ENCODE measurements at places on chromosomes 1 and 21.
A peak's percentile ranks its signal among the peaks of the same experiment; 100 is the strongest.

GRCh38 chr1:116375887-116376728 is 3.1 kb downstream of the ATP1A1 start:
- peak; percentile 14 for DNase-seq

DNA sequence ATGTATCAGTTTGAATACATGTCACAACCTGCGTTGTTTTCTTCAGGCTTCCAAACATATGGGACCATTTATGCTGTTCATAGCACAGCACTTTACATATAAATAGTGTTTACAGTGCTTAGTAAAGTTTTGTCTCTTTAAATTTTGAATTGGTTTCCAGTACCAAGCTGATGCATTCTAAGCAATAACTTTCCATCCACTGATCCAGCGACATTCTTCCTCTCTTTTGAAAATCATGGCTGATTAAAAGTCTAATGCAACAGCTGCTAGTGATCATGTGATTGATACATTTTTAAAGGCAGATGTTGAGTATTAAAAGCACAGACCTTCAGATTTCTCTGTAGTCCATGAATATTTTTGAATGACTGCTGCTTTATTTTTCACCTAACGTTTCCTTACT is 154.9 kb downstream of the PTPRC start:
- no peak for DNase-seq

GRCh38 chr1:113282893-113283285 is 107.4 kb upstream of the MAGI3 start:
- no peak for DNase-seq

DNA sequence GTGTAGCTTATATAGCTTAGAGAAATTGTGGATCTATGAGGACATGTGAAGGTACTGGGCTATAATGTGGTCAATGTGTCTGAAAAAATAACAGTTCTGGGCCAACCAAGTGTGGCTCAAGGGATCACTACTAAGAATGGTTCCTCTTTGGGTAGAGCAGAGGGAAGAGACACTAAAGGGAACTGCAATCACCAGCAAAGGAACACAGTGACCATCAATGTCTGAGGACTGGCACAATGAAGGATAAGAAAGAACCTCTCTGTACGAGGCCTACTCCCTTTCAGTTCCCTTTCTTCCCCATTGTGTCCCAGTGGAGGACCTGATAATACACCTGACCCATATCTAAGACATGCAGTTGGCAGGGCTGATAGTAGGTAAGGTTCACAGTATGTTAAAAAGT is 89.9 kb upstream of the JAK1 start:
- DNase-seq = no peak

DNA sequence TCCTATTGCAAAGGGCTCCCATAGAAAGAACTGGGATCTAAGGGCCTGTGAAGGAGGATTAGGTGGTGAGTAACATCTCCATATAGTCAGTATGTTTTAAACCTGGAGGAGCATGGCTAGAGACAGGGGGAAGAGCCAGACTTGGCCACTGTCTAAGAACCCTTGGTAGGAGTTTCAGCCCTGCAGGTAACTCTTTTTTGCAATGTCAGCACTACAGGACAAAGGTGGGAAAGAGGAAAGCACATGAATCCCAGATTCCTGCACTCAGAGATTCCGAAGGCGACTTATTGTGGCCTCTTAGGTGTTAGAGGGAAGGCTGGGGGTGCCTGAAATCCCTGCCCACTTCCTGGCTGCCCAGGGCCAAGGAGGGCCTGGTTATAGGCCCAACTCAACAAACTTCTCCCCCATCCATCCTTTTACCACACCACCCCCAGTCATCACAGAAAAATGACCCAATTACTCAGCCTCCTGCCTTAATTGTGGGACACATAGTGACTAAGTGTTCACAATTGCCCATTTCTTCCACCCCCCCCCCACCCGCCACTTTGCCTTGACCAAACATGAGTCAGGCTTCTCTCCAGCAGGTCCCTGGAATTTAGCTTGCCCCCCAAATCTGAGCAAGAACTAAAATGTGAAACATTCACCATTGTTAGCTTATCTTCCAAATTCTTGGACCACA is 1.9 kb upstream of the NTNG1 start:
- DNase-seq = no peak
